GM12892 (cell line): ENCODE measurements at places on chromosomes 3 and 15.

GRCh38 chr3:94024385-94024784 is 4.0 kb downstream of the STX19 start:
- no peak for DNase-seq

DNA sequence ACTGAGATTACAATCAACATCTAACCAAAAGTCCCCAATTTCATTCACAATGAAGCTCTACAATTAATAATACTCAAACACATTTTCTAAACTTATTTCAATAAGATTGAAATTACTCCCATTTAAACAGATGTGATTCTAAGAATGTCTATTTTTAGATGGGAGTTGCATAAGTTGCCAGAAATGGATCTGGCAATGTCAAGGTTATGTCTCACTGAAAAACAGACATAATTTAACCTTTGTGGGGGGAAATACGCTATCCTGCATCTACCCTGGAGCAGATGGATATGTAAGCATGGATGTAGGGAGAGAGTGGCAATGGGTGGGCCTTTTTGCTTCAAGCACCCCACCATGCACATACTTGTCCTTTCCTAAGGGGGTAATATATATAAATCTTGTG is 6.7 kb upstream of the EIF1B start:
- DNase-seq = no peak

- DNase-seq = no peak
Measured at GRCh38 chr3:134449951-134450350, 35.8 kb downstream of the ANAPC13 start.

DNA sequence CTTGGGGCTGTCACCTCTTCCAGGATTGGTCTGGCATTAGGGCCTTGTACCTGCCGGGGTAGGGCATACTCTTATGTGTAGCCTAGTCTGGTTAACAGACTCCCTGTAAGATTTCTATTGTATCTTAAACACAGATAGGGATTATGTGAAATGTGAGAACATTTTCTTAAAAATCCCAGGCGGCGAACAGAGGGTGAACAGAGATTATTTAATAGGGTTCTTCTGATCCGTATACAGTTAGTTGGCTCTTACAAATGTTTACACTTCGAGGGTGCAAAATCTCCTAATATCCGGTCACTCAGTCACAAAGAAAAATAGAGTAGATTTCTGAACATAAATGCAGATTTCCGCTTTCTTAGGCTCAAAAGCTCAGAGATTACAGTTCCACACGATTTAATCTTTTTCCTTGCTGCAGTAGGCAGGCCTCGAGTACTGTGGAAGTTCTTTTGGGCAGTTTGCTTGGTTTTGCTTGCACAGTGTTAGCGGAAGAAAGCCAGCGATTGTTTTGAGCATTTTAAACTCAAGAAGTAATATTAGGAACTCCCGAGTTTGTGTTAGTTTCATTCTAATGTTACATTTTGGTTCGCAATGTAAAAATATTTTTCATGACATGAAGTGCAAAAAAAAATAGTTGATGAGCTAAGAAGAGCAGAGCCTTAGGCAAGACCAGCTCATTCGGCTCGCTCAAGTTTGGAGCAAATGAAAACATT is 993 bp downstream of the PLCL2 start:
- no peak for DNase-seq

DNA sequence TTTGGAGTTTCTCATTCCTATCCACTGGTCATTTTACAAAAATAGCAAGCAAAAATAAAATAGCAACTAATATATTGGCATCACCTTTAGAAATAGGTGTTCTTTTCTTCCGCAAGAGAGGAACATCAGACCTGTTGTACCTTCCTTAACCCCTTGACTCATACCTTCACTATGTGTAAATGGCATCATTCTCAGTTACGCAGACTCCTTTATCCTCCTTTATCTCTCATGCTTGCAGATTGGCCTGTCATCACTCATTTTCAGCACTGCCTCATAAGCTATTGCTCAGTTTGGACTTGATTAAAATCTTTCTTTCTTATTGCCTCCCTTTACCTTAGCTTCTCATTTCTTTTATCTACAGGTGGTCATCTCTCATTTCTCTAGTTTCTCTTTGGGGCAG is 21.4 kb downstream of the ARHGEF26 start:
- DNase-seq = no peak

GRCh38 chr3:183654727-183655126 is 19.3 kb downstream of the KLHL24 start:
- no peak for DNase-seq

DNA sequence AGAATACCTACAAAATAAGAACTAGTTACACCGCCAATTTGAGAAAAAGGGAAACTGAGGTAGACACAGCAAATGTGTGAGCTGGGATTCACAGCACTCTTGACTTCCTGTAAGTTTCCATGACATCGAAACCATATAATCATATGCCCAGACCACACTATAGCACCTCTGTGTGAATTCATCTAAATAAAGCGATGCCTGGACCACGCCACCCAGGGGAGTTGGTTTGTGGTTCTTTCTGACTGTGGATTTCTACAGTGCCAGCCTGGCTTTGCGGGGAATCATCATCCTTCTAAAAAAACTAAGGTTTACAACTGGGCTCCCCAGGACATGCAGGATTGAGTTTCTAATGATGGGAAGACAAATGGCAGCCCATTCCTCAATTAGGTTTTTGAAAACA is 23.5 kb upstream of the CA12 start:
- no peak for DNase-seq

GRCh38 chr15:57806003-57806402 is 99.5 kb downstream of the POLR2M start:
- DNase-seq = no peak

DNA sequence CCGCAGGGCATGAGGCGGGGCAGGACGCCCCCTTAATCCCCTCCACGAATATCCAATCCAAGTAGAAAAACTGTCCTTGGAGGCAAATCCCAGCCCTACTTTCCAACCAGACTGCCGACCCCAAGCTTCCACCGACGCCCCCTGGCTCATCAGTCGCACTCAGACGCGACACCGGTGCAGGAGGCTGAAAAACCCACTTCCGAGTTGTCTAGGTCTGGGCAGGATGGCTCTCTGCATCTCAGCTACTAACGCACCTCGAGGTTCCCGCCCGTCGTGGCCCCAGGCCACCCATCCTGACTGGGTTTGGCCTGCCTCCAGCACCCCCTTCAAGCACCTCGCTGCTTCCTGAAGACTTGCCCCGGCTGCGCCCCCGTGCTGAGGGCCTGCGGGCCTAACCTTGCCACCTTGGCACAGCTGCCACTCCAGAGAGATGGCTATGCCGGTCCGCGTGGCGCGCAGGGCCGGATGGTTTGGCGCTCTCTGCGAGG is 15.5 kb downstream of the RGMA start:
- no peak for DNase-seq

DNA sequence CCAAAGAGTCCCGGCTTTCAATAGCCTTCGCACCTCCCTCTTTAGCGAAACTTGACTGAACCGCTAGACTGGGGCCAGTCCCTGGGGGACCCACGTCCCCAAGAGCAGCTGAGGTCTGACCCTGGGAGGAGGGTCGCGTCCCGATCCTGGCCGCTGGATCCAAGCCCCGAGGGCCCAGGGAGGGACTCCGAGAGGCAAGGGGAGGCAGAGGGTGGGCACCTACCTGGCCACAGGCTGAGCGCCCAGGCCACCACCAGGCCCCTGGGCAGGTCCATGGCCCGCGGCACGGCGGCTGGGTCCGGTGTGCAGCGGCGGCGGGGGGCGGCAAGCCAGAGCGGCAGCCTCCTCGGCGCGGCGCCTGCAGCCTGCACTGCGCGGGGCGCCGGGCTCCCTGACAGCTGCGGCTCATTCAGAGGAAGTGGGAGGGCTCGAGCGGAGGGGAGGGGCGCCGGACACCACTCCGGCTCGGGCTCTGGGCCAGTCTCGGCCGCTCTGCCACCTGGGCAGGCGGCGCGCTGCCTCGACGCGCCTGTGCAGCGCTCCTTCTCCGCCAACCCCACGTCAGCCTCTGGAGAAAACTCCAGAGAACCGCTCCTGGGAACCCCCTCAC is at the start of gene ITGA11:
Gene ITGA11, minus strand, starts transcription at position 372 of the 610 bp plus-strand sequence. Its CDS starts 97 bp downstream, at position 275.
- no peak for DNase-seq

DNA sequence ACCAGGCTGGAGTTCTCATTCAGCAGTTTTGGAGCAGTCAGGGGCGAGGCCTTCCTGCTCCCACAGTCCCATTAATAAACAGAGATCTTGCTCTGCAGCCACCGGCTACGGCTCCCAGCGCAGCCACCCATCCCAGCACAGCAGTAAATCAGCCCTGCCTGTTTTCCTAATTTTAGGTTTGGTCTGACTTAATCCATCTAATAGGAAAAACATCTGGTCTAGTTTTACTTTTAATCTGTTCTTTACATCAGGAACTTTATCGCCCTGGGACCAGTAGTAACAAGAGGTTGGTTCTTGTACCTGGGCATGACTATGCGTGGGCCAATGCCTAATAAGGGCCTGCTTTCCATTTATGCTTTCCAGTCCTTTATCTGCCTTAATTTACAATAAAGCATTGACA is 264.0 kb upstream of the DPH6 start:
- DNase-seq = no peak

DNA sequence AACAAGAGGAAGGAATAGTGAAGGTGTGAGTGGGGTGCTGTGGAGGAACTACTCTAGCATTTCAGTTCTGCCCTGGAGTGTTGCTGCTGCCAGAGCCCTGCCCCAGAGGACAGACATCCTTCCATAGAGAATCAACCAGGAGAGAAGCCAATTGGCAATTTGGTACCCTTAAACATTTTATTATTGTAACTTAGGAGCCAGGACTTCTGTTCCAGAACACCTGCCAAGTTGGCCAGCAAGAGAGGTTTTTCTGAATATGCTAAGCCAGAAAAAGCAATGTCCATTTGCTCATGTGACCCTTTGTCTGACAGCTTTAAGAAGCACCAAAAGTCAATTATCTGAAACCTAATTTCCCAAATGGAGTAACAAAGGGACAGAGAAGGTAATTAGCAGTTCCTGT is 264.9 kb downstream of the MEX3B start:
- DNase-seq = no peak

DNA sequence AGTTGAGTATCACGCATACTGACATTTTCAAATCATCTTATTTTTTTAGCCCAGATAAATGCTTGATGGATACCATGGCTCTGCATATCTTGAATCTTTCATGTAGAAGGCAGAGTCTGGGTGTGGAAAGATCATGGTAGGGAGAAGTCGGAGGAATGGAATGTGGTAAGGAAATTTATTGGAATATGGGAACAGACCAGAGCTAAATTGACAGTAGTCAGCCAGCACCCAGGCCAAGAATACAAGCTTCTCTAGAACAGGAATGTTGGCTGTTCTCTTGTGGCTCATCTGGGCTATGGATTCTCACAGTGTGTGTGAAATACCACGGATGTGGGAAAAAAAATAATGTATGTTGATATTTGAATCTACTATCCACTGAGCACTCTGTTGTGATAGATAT is 305.7 kb upstream of the COL8A1 start:
- no peak for DNase-seq

DNA sequence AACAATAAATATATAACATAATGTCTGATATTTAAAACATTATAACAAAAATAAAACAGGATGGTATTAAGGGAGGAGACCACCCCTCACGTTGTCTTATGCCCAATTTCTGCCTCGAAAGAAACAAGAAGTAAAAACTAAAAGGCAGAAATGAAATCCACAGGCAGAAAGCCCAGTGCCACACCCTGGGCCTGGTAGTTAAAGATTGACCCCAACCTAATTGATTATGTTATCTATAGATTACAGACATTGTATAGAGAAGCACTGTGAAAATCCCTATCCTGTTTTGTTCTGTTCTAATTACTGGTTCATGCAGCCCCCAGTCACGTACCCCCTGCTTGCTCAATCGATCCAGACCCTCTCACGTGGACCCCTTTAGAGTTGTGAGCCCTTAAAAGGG is 22.3 kb upstream of the ACP3 start:
- no peak for DNase-seq

GRCh38 chr3:31252216-31253185 is 280.2 kb upstream of the STT3B start:
- no peak for DNase-seq

- no peak for DNase-seq
Measured at GRCh38 chr3:101838691-101839090, 10.6 kb upstream of the NFKBIZ start.

GRCh38 chr3:14246414-14246813 is 67.8 kb downstream of the LSM3 start:
- DNase-seq = no peak

DNA sequence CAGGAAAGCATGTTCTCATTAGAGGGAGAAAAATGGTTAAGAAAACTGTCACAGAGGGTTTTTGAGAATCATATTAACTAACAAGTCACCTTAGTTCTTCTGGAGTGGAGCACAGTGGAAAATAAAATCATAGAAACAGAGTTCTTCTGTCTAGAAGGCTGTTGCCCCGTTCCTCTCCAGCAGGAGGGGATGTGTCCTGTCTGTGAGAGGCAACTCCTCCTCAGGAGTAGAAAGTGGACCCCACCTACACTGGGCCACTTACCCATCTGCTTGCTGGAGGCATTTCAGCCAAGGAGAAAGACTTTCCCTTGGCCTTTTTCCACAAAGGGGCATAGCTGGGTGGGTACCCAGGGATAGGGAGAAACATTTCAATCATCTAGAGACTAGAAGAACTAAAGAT is 106.6 kb downstream of the SSR3 start:
- DNase-seq = peak; percentile 6

- no peak for DNase-seq
Measured at GRCh38 chr3:14462738-14463137, 60.3 kb downstream of the SLC6A6 start.

DNA sequence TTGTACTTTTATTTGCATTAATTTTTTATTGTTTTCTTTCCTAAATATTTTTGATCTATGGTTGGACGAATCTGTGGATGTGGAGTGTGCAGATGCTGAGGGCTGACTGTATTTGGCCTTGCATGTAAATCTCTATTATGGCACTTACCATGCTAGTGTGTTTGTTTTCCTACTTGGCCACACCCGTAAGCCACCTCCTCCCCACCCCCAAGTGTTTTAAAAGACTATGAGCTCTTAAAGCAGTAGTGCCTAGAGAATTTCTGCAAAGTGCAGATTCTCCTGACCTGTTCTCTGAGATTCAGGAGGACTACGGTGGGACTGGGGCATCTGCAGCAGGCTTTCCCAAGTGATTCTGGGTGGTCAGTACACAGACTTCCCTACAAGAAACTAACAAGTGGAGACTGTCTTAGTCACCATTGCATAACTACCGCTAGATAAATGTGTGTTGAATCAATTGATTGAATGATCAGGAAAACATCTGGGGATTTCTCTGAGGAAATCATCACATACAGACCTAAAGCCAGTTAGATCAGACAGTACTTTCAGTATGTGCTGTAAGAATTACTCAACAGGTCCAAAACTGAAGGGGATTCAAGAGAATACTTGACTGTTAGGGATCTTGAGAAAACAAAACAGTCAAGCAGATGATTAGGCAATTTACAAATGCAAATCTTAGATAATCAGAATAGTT is 6.2 kb upstream of the TIPARP start:
- no peak for DNase-seq
